Stomach (tissue), 19 donors: ENCODE measurements at places on chromosomes 16 and 17. TPM values are rescaled to one million over a fixed set of nuclear protein-coding genes. Genes with fewer than 3 reads are reported as not detected.

DNA sequence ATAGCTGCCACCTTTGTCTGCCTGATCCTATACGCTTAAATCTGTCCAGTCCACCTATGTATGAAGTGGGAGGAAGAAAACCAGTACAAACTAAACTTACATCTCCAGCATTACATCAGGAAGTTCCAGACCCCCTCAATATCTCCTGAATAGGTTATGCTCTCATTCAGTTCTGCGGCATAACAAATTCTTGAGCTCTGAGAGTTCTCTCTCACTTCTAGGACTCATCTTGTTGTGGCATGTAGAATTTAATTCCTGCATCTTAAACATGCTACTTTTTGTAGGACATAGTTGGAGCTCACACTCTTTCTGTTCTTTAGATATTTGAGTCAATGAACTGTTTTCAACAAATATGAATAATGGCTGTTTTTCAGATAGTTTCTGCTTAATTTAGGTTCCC is 662.5 kb downstream of the CDH11 start:
- no peak for DNase-seq
- no peaks in the 10 kb centered on the region for H3K36me3 ChIP-seq
- H3K27me3 ChIP-seq = no peaks in the 10 kb centered on the region
- H3K4me3 ChIP-seq = no peak overlapping the region

- peaks cover 5% of the 10 kb centered on the region for H3K4me1 ChIP-seq
- DNase-seq = no peak
- no peak overlapping the region for H3K4me3 ChIP-seq
Observed at GRCh38 chr16:3492356-3492755, 2.9 kb downstream of the C16orf90 start.

Gene INCA1
- not detected for total RNA-seq

- no peak overlapping the region for H3K27ac ChIP-seq
- H3K4me1 ChIP-seq = peaks cover 6% of the 10 kb centered on the region
- DNase-seq = no peak
- H3K36me3 ChIP-seq = no peaks in the 10 kb centered on the region
- no peaks in the 10 kb centered on the region for H3K27me3 ChIP-seq
Observed at GRCh38 chr16:13992322-13992721, 72.4 kb downstream of the ERCC4 start.

DNA sequence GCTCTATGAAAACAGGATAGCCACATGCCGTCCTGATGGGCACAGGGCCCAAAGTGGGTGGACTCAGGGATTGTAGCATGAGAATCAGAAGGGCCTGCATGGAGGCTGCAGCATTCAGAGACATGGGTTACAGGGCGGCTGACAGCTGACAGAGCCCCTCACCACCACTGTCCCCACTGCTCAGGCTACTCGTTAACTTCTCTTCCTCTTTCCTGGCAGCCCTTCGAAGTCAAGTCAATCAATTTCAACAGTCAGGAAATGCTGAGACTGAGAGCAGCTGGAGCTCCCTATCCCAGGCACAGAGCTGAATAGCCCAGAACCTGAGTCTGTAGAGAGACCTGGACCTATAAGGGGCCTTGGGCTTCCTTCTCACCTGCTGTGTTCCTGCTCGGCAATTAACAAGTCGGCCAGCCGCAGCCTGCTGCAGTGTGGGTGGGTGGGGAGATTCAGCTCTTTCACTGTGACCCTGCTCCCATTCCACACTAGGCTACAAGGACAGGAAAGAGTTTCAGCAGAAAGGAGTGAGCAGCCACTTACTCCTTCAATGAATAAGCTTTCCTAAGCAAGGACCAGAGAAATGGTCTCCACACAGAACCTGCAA is 76.9 kb downstream of the TEX14 start:
- H3K4me1 ChIP-seq = no peaks in the 10 kb centered on the region
- H3K36me3 ChIP-seq = no peaks in the 10 kb centered on the region
- DNase-seq = no peak
- no peak overlapping the region for H3K4me3 ChIP-seq
- no peaks in the 10 kb centered on the region for H3K27me3 ChIP-seq

DNA sequence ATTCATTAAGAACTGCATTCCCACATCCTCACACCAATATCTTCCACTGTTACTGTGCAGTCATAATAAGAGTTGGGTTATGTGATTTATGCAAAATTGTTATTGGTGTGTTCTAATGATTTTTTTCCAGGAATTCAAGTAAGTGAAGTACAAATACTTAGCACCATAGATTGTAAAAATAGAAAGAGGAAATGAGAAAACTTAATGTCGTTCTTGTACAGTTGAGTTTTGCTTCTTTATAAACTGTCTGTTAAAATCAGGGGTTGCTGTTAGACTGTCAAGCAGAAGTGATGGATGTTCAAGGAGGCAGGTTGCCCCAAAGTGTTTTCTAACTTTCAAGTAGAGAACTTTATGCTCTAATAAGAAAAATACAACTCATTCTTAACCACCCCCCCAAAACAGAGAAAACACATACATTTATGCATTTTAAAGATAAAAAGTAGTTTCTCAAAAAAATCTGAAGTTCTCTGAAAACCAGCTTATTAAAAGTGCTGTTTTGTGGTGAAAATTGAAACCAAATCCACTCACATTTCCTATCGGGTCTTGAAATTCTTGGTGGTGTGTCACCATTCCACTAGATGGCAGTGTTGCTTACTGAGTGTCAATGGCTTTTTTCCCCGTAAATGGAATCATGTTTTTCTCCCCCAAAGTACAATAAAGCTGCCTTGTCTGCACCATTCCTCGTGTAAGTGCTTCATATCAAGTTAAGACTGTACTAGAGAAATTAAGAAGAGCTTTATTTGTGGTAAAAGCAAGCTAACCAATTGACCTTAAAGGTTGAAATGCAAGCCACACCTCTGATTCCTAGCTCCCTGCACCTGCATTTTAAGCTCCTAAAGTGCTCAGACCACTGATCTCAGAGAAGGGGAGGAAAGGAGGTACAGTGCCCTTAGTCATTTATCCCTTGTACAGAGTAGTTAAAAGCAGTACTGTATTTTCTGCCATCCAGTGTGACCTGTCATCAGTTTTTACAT is 4.7 kb upstream of the IGSF6 start:
- DNase-seq = peak; percentile 77
- peaks cover 20% of the 10 kb centered on the region for H3K36me3 ChIP-seq
- H3K4me1 ChIP-seq = peaks cover 29% of the 10 kb centered on the region
- H3K4me3 ChIP-seq = no peak overlapping the region

- H3K4me3 ChIP-seq = no peak overlapping the region
- peak; percentile 47 for DNase-seq
- no peaks in the 10 kb centered on the region for H3K36me3 ChIP-seq
- H3K27ac ChIP-seq = no peak overlapping the region
- H3K27me3 ChIP-seq = no peaks in the 10 kb centered on the region
- H3K4me1 ChIP-seq = no peaks in the 10 kb centered on the region
Observed at GRCh38 chr16:79658301-79659033, 57.9 kb upstream of the MAF start.
